Progenitor cell of endocrine pancreas (in vitro differentiated cells): ENCODE measurements at places on chromosomes 16 and 17. TPM values are rescaled to one million over a fixed set of nuclear protein-coding genes. Genes with fewer than 3 reads are reported as not detected.
A peak's percentile ranks its signal among the peaks of the same experiment; 100 is the strongest.

Gene EPOP
- total RNA-seq, result 8.2 and 10.0 TPM in 2 replicates

Gene TBC1D3D
- 0.60 and 1.2 TPM in 2 replicates for total RNA-seq

Gene TBC1D3G
- total RNA-seq, result not detected in 2 replicates

Gene ARHGDIG
- 6.0 and 6.5 TPM in 2 replicates for total RNA-seq

Gene HBA2
- total RNA-seq, result not detected in 2 replicates

GRCh38 chr17:81681672-81682071 lies 1.9 kb downstream of the ARL16 start:
- H3K4me1 ChIP-seq, result peaks cover 13% of the 10 kb centered on the region
- H3K36me3 ChIP-seq, result peaks cover 3% of the 10 kb centered on the region
- H3K27me3 ChIP-seq, result no peaks in the 10 kb centered on the region

- peaks cover 3% of the 10 kb centered on the region for H3K27me3 ChIP-seq
- H3K4me1 ChIP-seq, result no peaks in the 10 kb centered on the region
- H3K4me3 ChIP-seq, result no peak overlapping the region
- DNase-seq, result no peak
- no peak overlapping the region for H3K27ac ChIP-seq
These were observed 79.8 kb downstream of the AMFR start for GRCh38 chr16:56345406-56346050.

DNA sequence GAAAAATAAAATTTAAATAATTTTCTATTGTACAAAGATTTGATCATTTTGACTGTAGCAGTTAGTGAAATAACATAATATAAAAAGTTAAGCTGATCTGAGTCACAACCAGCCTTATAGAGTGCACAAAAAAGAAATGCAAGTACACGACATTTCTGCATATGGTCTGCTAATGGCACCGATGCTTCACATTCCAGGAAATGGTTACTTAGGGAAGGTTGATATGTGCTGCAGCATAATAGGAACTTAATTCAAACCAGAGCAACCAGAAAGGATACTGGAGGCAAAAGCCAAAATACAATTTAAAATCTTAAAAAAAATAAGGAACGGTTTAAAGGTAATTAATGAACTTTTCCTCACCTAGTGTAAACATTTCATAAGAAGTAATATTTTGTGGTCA lies 10.0 kb upstream of the CFDP1 start:
- H3K4me1 ChIP-seq, result peaks cover 9% of the 10 kb centered on the region
- H3K27me3 ChIP-seq, result no peaks in the 10 kb centered on the region
- no peak for DNase-seq
- H3K27ac ChIP-seq, result no peak overlapping the region
- H3K4me3 ChIP-seq, result no peak overlapping the region
- H3K36me3 ChIP-seq, result peaks cover 18% of the 10 kb centered on the region

- H3K4me1 ChIP-seq, result peaks cover 8% of the 10 kb centered on the region
- H3K4me3 ChIP-seq, result no peak overlapping the region
- peaks cover 14% of the 10 kb centered on the region for H3K36me3 ChIP-seq
- DNase-seq, result no peak
These were observed 335.8 kb downstream of the WWOX start for GRCh38 chr16:78435260-78435659.

- peaks cover 1% of the 10 kb centered on the region for H3K4me1 ChIP-seq
- H3K27ac ChIP-seq, result no peak overlapping the region
- no peak overlapping the region for H3K4me3 ChIP-seq
These were observed 124.9 kb downstream of the WWOX start for GRCh38 chr16:78224342-78224741.

GRCh38 chr16:1287982-1288670 lies 21.3 kb upstream of the UBE2I start:
- no peaks in the 10 kb centered on the region for H3K36me3 ChIP-seq
- H3K4me1 ChIP-seq, result peaks cover 2% of the 10 kb centered on the region
- no peak overlapping the region for H3K27ac ChIP-seq
- no peak for DNase-seq

GRCh38 chr17:77133087-77133638 lies 7.6 kb upstream of the SEC14L1 start:
- DNase-seq, result no peak
- H3K4me3 ChIP-seq, result no peak overlapping the region
- no peaks in the 10 kb centered on the region for H3K36me3 ChIP-seq
- peaks cover 10% of the 10 kb centered on the region for H3K27me3 ChIP-seq

DNA sequence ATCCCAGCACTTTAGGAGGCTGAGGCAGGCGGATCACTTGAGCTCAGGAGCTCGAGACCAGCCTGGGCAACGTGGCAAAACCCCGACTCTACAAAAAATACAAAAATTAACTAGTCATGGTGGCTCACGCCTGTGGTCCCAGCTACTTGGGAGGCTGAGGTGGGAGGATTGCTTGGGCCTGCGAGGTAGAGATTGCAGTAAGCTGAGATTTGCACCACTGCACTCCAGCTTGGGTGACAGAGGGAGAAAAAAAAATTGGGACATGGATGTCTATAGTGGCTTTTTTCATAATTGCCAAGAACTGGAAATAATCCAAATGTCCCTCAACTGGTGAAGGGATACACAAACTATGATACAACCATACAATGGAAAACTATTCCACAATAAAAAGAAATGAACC lies 28.6 kb downstream of the OSBPL7 start:
- H3K36me3 ChIP-seq, result no peaks in the 10 kb centered on the region
- H3K27me3 ChIP-seq, result peaks cover 85% of the 10 kb centered on the region
- DNase-seq, result no peak
- no peak overlapping the region for H3K4me3 ChIP-seq
- no peaks in the 10 kb centered on the region for H3K4me1 ChIP-seq
- no peak overlapping the region for H3K27ac ChIP-seq

DNA sequence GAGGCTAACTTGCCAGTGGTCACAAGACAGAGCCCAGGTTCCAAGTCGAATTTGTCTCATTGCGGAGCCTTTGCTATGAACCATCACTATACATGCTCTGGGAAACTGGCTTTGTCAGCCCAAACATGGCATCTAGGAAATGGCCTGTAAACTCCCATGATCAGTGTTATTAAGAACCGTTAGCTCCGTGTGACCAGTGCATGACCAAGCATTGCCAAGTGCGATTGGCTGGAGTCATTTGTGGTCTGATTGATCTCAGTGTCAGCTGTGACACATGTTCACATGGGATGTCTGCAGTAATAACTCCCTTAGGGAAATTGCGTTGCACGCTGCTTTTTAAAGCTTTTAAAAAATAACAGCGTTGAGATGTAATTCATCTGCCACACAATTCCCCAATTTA lies 18.6 kb upstream of the CDH3 start:
- H3K27ac ChIP-seq, result no peak overlapping the region
- H3K4me1 ChIP-seq, result peaks cover 2% of the 10 kb centered on the region
- no peak overlapping the region for H3K4me3 ChIP-seq
- no peak for DNase-seq
- no peaks in the 10 kb centered on the region for H3K36me3 ChIP-seq

- H3K4me3 ChIP-seq, result peak overlapping the region; percentile 86
- H3K27ac ChIP-seq, result no peak overlapping the region
- peaks cover 30% of the 10 kb centered on the region for H3K27me3 ChIP-seq
- peaks cover 9% of the 10 kb centered on the region for H3K4me1 ChIP-seq
These were observed 92.3 kb upstream of the TMEM97 start for GRCh38 chr17:28226563-28227315.

- no peaks in the 10 kb centered on the region for H3K27me3 ChIP-seq
- peak within 1 kb of the TSS; percentile 24 for H3K27ac ChIP-seq
- peaks cover 36% of the 10 kb centered on the region for H3K4me1 ChIP-seq
- peak within 1 kb of the TSS; percentile 84 for H3K4me3 ChIP-seq
These were observed at the start of gene DEXI for GRCh38 chr16:10942352-10943063. Gene DEXI (minus strand): TSS chr16:10942468. CDS start chr16:10942005, 463 bp downstream.

- H3K27ac ChIP-seq, result no peak overlapping the region
- no peaks in the 10 kb centered on the region for H3K4me1 ChIP-seq
- peaks cover 1% of the 10 kb centered on the region for H3K36me3 ChIP-seq
- no peak for DNase-seq
- no peak overlapping the region for H3K4me3 ChIP-seq
These were observed 1736.9 kb downstream of the TP53TG3F start for GRCh38 chr16:35196313-35196712.

- H3K4me3 ChIP-seq, result no peak overlapping the region
- H3K27ac ChIP-seq, result no peak overlapping the region
- peaks cover 10% of the 10 kb centered on the region for H3K27me3 ChIP-seq
- no peak for DNase-seq
These were observed 97.1 kb upstream of the MYOCD start for GRCh38 chr17:12568358-12569251.

DNA sequence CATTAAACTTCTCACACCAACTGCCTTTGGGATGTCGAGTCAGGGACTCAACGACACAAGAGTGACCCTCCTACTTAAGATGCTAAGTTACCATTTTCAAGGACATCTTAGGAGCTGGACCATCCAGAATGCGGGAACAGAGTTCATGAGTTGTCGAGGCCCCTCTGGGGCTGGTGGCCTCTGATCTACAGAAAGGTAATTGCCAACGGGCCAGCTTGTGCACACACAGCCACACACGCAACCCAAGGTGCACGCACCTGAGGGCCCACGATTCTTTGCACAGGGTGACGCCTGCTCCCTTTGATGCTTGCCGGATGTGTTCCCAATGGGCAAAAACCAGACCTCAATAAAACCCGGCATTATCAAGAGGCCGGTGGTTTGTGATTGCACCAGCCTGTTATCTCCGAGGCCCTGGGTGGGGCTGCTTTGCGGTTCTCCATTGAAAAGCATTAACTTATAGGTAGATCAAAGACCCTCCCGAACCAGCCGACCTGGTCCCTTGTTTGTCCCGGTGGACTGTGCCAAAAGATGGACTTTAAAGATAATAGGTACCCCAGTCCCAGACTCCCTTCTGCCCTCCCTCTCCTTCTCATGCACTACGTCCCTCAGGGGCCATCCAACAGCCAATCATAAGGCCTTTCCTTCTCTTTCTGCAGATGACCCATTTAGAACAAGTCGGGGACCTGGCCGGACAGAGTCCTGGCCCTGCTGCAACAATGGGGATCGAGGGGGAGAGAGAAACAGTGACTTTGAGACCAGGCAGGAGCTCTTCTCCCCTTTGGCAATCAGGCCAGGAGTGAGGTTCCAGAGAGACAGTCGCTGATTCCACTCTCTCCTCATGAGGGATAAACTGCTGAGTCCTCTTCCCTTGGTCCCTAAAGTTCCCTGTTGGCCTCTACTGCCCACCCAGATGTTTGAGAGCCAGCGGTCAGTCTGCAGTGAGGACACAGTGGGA lies 292.5 kb downstream of the SOX9 start:
- no peaks in the 10 kb centered on the region for H3K4me1 ChIP-seq
- peaks cover 35% of the 10 kb centered on the region for H3K36me3 ChIP-seq
- H3K4me3 ChIP-seq, result no peak overlapping the region

DNA sequence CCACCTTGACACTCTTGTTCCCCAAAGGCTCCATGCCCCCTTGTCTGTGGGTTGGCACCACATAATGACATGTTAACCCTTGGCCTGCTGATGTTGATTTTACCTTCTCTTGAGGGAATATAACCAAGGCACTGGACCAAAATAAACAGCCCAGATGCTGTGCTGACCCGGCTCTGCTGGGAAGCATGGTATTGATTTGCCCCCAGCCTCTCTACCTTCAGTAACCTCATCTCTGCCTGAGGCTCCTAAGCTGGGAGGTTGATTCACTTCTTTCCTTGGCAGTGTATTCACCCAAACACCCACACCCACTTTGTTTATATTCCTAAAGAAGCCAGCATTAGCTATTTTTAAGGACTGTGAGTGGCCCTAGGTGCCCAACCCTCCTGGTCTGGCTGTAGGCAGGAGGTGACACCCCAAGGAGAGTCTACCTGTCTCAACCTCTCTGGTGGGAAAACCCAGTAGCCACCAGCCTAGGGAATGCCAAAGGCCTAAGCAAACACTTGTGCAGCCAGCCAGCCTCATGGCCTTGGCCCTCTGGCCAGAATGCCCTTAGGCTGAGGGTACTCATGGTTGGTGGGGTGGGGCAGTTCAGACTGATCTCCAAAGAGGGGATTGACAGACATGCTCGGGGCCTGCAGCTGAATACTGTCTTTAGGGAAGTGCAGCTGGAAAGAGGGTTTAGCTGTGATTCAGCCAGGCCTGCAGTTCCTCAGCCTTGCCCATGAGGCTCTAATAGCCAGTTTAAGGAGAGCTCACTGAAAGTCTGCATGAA lies 42.7 kb downstream of the GNAO1 start:
- no peaks in the 10 kb centered on the region for H3K36me3 ChIP-seq
- H3K27ac ChIP-seq, result no peak overlapping the region
- DNase-seq, result no peak
- H3K4me3 ChIP-seq, result no peak overlapping the region
- peaks cover 9% of the 10 kb centered on the region for H3K27me3 ChIP-seq

DNA sequence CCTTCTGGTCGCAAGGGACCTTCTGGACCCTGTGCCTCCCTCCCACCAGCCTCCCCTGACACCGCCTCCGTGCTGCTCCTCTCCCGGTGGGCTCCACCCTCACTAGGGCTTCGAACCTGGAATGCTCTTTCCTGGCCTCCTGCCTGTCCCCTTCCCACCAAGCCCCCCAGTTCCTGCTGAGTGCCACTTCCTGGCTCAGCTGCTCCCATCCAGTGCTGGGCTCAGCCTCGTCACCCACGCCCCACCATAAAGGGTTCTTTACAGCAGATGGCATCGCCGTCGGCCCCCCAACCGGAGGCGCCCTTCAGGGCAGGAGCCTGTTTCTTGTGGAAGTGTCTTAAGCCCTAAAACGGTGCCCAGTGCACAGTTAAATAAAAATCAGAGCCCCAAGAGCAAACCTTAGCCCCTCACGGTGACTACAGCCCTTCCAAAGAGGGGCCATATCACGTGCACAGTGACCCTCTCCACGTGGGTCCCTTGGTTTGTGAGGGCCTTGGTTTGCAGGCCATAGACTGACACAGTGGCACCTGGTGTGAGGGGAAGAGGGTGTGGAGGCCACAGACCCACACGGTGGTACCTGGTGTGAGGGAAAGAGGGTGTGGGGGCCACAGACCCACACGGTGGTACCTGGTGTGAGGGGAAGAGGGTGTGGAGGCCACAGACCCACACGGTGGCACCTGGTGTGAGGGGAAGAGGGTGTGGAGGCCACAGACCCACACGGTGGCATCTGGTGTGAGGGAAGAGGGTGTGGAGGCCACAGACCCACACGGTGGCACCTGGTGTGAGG lies 111.4 kb downstream of the METRNL start:
- no peak overlapping the region for H3K27ac ChIP-seq
- no peaks in the 10 kb centered on the region for H3K27me3 ChIP-seq
- H3K36me3 ChIP-seq, result no peaks in the 10 kb centered on the region
- no peak overlapping the region for H3K4me3 ChIP-seq
